Vagina (tissue), 2 donors: ENCODE measurements at places on chromosomes 16 and 17. TPM values are rescaled to one million over a fixed set of nuclear protein-coding genes. Genes with fewer than 3 reads are reported as not detected.

APOBR gene
- 2.5 TPM for total RNA-seq

FOXO3B gene
- 13.3 TPM for total RNA-seq

CA10 gene
- 2.0 TPM for total RNA-seq

ZNF423 gene
- total RNA-seq = 10.3 TPM

GDPD3 gene
- total RNA-seq = 6.9 TPM

PRAC2 gene
- not detected for total RNA-seq

CCL3 gene
- total RNA-seq = 2.9 TPM
